ENCODE measurements at places on chromosomes 13 and 19.
A peak's percentile ranks its signal among the peaks of the same experiment; 100 is the strongest.

GRCh38 chr13:60351855-60352615 lies 45.0 kb upstream of the TDRD3 start:
- no peak for DNase-seq

DNA sequence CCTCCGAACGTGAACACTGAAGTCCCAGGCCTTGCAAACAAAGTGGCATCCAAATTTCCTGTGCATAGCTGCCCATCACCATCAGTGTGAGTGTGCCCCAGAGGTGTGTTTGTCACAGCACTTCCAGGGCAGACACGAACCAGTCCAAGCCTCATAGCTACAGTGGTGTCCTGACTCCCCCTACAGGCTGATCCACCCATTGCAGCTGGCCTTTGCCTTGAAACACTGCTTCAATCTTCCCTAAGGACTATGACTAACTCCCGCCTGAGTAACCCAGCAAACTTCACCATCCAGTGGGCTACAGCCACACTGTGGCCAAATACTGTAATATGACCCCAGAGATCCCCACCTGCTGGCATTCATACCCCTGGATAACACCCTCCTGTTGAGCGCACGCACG lies 3.9 kb downstream of the ZNF266 start:
- no peak for DNase-seq

GRCh38 chr13:30792285-30793000 lies 57.1 kb downstream of the ALOX5AP start:
- DNase-seq: no peak

DNA sequence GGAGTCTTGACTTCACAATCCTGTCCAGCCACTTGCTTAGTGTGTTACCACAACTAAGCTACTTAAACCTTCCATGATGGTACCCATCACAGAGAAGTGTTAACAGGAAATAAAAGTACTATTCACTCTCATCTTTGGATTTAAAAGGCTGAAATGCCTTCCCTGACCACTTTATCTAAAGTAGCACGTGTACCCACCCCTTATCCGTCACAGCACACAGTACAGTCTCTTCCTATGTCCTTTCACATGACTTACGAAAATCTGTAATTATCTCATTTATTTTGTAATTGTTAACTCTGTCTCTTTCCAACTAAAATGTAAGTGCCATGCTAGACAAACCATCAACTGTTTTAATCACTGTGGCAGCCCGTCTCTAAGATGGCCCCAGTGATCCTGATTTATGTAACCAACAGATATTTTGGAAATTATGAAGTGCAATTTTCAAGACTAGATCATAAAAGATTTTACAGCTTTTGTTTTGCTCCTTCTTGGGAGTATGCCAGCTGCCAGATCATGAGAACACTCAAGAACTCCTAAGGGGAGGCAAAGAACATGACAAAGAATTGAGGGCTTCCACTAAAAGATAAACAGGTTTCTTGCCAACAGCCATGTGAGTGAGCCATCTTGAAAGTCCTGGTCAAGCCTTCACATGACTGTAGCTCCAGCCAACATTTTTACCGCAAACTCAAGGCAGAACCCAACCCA lies 44.9 kb downstream of the DIAPH3 start:
- DNase-seq: no peak

GRCh38 chr13:27130223-27130978 lies 41.2 kb downstream of the USP12 start:
- DNase-seq: no peak

DNA sequence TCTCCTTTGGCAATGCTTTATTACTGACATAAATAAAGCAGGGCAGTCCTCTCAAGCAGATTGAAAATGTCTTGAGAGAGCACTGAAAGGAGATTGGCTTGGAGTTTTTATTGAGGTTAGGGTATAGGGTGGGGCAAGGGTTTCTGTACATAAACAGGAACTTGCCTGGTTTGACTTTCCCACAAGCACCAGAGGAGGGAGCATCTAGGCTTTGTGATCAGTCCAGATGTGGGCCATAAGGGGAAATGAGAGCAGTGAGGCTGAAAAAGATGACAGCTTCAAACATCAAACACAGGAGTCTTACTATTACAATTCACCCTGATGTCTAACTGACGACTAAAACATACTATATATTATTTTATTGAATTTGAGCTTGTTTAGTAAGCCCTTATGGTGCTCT lies 260.9 kb downstream of the MTUS2 start:
- DNase-seq: no peak

- no peak for DNase-seq
These were observed 2.5 kb downstream of the RAX2 start for GRCh38 chr19:3769494-3769893.

DNA sequence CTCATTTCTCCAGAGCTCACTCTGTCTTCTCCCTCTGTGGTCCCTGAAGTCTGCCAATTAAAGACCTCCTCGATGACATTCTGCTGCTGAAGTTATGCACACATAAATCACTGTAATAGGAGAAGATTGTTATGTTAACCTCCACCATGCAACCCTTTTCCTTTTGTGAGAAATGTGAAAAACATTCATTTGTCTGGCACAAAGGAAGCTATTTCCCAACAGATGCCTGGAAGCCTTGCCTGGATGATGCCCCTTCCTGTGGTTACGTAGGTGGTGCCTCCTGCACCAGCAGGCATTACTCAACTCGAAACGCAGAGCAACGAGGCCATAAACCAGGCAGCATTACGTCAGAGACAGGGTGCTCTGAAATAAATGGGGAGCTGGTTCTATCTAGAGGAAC lies 327.4 kb upstream of the ZNF507 start:
- no peak for DNase-seq

GRCh38 chr19:45769821-45770191 lies 754 bp upstream of the SIX5 start:
- DNase-seq: peak; percentile 35

- DNase-seq: no peak
These were observed 23.3 kb downstream of the IL12RB1 start for GRCh38 chr19:18063463-18063862.
